ENCODE measurements at places on chromosomes 1 and 21.

DNA sequence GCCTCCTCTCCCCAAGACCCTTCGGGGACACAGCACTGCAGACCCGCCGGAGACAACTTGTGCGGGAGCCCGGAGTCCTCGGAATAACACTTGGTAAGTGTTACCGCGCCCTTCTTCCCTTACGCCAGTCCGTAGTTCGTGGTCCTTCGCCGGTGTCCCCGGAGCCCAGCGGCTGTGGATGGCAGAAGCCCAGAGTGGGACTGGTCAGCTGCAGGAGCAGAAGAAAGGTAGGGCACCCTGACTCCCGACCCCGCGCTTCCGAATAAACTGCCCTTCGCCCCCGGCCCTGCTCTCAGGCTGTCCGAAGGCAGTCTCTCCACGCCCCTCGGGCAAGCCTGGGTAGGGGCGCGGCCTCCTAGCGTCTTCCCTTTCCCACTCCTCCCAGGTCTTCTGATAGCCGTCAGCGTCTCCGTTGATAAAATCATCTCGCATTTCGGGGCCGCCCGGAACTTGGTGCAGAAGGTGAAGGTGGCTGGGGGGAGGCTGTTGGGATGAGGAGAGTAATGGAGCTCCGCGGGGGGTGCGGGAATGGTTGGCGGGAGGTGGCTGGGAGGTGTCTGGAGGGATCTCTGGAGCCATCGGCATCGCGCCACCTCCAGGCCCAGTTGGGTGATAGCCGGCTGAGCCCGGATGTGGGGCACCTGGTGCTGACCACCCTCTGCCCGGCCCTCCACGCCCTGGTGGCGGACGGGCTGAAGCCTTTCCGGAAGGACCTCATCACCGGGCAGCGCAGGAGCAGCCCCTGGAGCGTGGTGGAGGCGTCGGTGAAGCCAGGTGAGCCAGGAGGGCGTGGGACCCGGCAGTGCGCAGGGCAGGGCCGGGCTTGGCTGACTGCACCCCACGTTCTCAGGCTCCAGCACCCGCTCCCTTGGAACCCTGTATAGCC lies 4.3 kb downstream of the RUSC1 start:
- no peak for DNase-seq

GRCh38 chr1:3249631-3250501 lies 180.9 kb downstream of the PRDM16 start:
- no peak for DNase-seq

GRCh38 chr1:65209005-65209885 lies 61.2 kb downstream of the AK4 start:
- DNase-seq = peak; percentile 25

GRCh38 chr1:91769742-91770141 lies 116.2 kb downstream of the TGFBR3 start:
- no peak for DNase-seq

DNA sequence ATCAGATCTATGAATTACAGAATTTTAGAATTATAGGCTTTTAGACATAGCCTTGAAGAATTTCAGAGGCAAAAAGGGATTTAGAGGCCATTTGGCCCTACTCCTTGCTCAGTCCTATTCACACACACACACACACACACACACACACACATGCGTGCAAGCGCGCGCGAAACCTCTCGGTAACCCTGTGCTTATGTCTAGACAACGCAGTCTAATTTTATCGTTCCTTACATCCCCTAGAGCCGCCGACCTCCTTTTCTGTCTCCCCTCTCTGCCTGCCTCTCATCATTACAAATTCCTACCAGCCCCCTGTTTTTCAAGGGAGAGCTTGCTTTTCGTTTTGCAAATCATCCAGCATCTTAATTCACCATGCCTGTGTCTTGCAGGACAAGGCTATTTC lies 252.1 kb downstream of the FOXD2 start:
- DNase-seq = no peak

- DNase-seq = peak; percentile 39
Observed at GRCh38 chr1:43058545-43059360, 100.1 kb upstream of the SLC2A1 start.

DNA sequence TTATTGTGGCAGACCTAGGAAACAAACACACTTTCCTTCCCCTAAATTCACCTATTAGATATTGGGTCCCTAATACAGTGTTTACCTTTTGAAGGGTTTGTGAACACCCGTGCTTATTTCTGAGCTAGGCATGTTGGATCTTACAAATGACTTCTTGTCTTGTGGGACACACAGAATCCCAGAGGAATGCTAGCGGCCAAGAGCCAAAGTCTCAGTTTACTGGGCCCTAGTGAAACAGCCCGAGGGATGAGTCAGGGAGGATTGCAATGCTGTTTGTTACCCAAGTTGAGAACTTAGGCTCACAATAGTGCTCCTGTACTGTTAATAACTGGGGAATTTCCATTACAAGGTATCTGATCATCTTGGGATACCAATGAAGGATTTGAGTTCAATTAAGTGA lies 100.1 kb upstream of the AKT3 start:
- DNase-seq = no peak

DNA sequence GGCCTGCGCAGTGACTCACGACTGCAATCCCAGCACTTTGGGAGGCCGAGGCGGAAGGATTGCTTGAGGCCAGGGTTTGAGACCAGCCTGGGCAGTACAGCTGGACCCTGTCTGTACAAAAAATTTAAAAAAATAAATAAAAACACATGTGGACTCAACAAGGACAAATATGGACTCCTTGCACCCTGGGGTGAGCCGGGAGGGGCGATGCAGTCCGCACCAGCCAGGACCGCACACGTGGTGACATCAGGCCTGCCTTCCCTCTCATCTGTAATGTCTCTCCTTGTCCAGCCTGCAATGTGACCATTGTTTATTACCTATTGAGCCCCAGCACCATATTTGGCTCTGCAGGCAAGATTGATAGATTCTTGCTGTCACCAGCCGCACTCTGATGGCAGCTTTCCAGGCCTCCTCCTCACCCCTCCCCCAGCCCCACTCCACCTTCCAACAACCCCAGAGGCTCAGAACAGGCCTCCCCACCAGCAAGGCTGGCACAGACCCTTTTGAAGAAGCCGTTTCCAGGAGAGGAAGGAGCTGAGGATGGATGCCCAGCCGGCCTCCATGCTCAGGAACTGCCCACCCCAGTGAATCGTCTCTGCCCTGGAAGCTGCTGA lies 55.2 kb downstream of the IRF2BP2 start:
- DNase-seq = no peak

DNA sequence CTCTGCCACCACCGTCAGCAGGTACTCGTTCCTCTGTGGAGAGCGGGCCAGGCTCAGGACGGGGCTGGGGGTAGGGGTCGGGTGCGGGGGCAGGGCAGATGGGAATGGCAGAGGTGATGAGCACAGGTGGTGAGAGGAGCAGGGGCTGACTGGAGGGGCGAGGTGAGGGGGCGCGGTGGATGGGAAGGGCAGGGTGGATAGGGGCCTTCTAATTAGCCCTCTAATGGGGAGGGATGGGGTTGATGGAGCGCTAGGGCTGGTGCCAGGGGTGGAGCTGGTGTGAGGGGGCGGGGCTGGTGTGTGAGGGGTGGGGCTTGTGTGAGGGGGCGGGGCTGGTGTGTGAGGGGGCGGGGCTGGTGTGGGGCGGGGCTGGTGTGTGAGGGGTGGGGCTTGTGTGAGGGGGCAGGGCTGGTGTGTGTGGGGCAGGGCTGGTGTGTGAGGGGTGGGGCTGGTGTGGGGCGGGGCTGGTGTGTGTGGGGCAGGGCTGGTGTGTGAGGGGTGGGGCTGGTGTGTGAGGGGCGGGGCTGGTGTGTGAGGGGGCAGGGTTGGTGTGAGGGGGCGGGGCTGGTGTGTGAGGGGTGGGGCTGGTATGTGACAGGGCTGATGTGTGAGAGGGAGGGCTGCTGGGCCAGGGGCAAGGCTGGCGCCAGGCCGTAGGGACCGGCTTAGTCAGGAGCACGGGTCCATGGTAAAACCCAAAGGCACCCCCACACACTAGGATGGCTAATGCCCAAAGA lies 5.9 kb downstream of the KRTAP10-1 start:
- no peak for DNase-seq

DNA sequence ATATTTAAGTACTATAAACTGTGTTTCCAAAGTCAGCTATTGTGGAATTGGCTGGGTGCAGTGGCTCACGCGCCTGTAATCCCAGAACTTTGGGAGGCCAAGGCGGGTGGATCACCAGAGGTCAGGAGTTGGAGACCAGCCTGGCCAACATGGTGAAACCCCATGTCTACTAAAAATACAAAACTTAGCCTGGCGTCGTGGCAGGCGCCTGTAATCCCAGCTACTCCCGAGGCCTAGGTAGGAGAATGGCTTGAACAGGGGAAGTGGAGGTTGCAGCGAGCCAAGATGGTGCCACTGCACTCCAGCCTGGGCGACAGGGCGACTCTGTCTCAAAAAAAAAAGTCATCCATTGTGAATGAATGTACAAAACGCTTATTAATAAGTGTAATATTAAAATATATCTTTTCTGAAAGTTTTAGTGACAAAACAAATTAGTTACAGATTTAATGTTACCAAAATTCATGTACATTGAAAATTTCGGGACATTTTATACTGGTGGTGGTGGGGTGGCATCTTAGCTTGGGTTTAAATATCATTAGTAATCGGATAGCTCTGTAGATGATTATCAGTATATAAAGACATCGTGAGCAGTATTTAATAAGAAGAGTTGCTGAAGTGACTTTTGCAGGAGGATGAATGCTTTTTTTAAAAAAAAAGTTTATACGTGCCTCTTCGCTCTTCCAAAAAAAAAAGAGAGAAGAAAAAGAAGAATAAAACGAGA lies 503 bp upstream of the SRSF11 start:
- no peak for DNase-seq

DNA sequence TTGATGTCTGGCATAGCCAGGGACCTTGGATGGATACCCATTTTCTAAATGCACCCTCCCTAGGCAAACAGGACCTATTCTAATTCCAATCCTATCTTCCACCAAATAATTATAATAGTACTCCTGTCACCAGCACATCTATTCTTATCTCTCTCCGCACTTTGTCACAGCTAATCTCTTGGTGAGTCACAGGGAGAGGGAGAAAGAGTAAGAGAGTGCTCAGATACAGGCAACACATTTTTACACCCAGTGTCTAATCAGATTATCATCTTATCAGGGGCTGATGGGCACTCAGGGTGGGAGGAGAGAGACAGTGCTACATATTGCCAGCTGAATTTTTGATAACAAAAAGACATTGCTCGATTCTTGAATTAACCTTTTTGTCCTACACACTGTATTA lies 275.0 kb upstream of the BEND5 start:
- DNase-seq = no peak

GRCh38 chr1:63329621-63330330 lies 7.4 kb downstream of the FOXD3 start:
- DNase-seq = no peak

- no peak for DNase-seq
Observed at GRCh38 chr21:40471103-40471502, 375.9 kb downstream of the DSCAM start.

- DNase-seq = no peak
Observed at GRCh38 chr21:42027085-42027821, 17.1 kb upstream of the ZBTB21 start.

DNA sequence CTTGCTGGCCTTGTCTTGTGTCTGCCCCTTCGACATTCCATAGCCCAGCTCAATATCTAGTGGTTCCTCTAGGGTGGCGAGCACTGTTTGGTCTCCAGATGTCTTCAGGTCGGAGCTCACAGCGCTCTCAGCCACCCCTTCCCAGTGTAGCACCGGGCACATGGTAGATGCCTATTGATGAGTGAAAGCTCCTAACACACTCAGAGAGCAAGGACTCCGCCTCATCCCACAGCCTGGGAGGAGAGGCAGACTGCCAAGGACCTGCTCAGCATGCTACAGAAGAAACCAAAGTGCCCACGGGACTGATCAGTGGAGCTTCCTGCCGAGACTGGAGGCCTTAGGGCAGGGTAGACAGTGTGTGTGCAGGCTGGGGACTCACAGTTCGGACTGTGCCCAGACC lies 10.9 kb downstream of the PCSK9 start:
- no peak for DNase-seq

DNA sequence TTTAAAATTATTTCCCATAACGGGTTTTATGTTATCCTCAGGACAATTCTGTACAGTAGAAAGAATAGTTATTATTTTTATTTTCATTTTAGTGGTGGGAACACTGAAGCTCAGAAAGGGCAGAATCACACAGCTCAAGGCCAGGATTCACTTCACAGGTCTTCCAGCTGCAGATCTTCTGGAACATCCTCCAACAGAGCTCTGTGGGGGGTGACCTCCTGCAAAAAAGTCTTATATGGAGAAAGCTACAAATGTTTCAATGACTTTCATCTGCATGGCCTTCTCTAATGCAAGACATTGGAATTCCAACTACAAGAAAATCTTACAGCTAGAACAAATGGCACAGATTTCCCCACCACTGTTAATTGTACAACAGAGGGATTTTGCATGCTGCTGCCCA lies 64.2 kb downstream of the SEC16B start:
- no peak for DNase-seq

- peak; percentile 85 for DNase-seq
Observed at GRCh38 chr1:20164694-20165202, 21.1 kb upstream of the UBXN10 start.

DNA sequence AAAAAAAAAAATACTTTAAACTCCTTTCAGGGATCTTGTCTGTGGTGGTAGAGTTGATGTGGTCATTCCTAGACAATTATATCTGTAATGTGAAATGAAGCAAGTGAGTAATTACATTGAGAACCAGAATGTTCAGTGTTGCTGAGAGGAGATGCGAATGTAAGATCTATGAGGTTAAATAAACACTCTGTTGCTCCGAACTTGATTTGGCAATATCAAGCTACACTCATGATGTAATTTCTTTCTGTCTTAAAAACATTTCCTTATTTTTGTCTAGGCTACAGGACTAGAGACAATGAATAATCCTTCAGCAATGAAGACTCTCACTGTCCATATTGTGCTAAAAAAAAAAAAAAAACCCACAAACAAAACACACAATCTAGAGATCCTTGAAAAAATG lies 63.1 kb upstream of the IGSF5 start:
- DNase-seq = no peak

- no peak for DNase-seq
Observed at GRCh38 chr1:248871837-248872401, 13.0 kb upstream of the ZNF692 start.

DNA sequence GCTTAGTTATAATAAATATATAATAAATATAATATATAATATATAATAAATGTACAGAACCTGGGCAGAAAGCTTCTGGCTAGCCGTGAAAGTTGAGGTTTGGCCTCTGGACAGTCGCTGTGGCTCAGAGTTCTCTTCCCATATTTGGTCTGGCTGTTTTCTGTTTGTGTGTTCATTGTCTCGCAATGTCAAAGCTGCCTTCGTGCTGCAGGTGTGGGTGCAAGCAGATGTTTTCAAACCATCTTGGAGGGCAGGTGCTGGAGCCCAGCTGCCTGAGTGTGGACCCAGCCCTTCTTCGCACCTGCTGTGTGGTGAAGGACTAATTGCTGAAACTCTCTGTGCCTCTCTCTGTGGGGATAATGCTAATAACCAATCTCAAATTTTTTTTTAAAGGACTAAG lies 3.6 kb upstream of the CSTB start:
- no peak for DNase-seq
